Stimulated activated CD4-positive, alpha-beta T cell treated with anti-CD3 and anti-CD28 coated beads, Interleukin-2, amount 100 ng/mL, for 48 hours (primary cell): ENCODE measurements at places on chromosomes 16 and 17.

- DNase-seq: no peak
Measured at GRCh38 chr16:51143196-51143977, 7.7 kb downstream of the SALL1 start.

GRCh38 chr17:68455901-68456338, 1.4 kb downstream of the WIPI1 start:
- no peak for DNase-seq

GRCh38 chr16:57175896-57176295, 9.9 kb downstream of the PSME3IP1 start:
- DNase-seq: no peak

DNA sequence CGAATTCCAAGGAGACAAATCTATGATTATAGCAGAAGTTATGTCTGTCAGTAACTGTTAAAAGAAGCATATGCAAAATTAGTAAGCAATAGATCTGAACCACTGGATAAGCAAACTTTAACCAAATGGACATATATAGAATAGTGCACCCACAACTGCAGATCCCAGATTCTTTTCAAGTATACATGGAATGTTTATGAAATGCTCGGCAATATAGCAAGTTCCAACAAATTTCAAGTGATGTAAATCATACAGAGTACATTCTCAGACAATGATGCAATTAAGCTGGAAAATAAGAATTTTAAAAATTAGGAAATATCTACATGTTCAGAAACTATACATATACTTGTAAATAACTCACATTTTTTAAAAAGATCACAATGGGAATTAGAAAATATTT, 8.4 kb upstream of the HELZ start:
- DNase-seq: no peak
